ENCODE measurements at places on chromosomes 5 and 9. TPM values are rescaled to one million over a fixed set of nuclear protein-coding genes. Genes with fewer than 3 reads are reported as not detected.

The DCTN3 gene
- total RNA-seq = 144 TPM

GRCh38 chr5:76341651-76342334 lies 61.3 kb upstream of the IQGAP2 start:
- peaks cover 32% of the 10 kb centered on the region for H3K4me1 ChIP-seq
- no peak overlapping the region for H3K4me3 ChIP-seq
- no peak for DNase-seq
- H3K27ac ChIP-seq = peak overlapping the region; percentile 32
- H3K27me3 ChIP-seq = no peaks in the 10 kb centered on the region

DNA sequence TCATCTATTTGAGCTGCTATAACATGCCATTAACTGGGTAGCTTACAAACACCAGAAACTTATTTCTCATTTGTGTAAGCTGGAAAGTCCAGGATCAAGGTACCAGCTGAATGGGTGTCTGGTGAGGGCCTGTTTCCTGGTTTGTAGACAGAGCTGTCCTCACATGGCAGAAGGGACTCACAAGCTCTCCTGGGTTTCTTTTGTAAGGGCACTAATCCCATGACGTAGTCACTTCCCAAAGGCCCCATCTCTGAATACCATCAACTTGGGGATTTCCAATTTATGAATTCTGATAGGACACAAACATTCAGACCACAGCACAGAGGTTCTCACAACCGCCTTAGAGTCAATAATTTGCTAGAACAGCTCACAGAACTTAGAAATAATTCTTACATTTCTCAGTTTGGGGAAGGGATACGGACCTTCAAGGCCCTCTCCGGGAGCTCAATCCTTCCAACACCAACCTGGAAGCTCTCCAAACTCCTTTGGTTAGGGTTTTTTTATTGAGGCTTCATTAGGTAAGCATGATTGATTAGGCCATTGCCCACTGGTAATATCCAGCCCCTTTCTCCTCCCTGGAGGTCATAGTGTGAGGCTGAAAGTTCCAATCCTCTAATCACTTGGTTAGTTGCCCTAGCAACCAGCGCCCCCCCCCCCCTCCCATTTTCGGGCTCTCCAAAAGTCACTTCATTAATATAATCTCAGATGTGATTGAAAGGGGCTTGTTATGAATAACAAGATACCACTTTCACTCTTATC lies 7.6 kb upstream of the DNAJA1 start:
- no peak overlapping the region for H3K4me3 ChIP-seq
- H3K36me3 ChIP-seq = peaks cover 20% of the 10 kb centered on the region
- H3K27me3 ChIP-seq = no peaks in the 10 kb centered on the region
- DNase-seq = no peak

DNA sequence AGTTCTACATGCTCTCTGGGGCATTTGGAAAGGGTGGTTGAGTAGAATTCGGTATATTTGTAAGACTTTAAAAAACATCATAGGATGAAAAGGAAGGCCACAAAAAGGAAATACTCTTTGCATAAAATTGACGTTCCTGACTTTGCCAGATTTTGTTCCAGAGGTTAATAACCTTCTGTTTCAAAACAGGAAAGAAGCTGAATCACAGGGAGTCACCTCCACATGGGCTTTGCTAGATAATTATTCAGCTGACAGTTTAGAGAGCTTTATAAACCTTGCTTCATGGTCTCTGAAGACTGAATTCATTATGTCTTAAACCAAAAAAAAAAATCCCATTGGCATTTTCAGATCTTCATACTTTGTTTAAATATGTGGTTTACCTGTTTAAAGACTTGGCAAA lies 203.7 kb downstream of the SEMA6A start:
- no peak overlapping the region for H3K27ac ChIP-seq
- no peaks in the 10 kb centered on the region for H3K27me3 ChIP-seq
- H3K4me1 ChIP-seq = no peaks in the 10 kb centered on the region
- H3K4me3 ChIP-seq = no peak overlapping the region

The FBN2 gene
- not detected for total RNA-seq

DNA sequence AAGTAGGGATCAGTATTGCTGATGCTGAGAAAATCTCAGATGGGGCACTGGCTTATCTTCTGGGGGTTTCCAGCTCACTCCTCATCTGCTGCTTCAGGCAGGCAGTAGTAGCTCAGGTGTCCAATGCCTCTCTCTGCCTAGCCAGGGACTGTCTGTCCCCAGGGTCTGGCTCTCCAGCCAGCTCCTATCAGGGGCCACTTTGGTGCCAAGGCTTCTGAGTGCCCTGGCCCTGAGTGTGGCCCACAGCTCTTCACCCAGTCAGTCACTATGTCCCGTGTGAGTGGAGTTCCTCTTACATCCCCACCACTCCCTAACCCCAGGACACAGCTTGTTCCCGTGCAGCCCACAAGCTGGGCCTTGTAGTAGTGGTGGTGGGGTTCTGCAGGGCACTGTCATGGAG lies 251.5 kb downstream of the HSPA4 start:
- H3K36me3 ChIP-seq = no peaks in the 10 kb centered on the region
- H3K27ac ChIP-seq = no peak overlapping the region
- H3K4me1 ChIP-seq = no peaks in the 10 kb centered on the region
- no peak for DNase-seq

GRCh38 chr9:97710356-97711222 lies 13.4 kb upstream of the XPA start:
- H3K27ac ChIP-seq = no peak overlapping the region
- no peaks in the 10 kb centered on the region for H3K36me3 ChIP-seq
- H3K4me1 ChIP-seq = peaks cover 33% of the 10 kb centered on the region

- H3K36me3 ChIP-seq = no peaks in the 10 kb centered on the region
- no peak overlapping the region for H3K4me3 ChIP-seq
- DNase-seq = no peak
- H3K4me1 ChIP-seq = peaks cover 2% of the 10 kb centered on the region
- H3K27ac ChIP-seq = no peak overlapping the region
- peaks cover 2% of the 10 kb centered on the region for H3K27me3 ChIP-seq
Measured at GRCh38 chr5:17224858-17225511, 7.6 kb downstream of the BASP1 start.

DNA sequence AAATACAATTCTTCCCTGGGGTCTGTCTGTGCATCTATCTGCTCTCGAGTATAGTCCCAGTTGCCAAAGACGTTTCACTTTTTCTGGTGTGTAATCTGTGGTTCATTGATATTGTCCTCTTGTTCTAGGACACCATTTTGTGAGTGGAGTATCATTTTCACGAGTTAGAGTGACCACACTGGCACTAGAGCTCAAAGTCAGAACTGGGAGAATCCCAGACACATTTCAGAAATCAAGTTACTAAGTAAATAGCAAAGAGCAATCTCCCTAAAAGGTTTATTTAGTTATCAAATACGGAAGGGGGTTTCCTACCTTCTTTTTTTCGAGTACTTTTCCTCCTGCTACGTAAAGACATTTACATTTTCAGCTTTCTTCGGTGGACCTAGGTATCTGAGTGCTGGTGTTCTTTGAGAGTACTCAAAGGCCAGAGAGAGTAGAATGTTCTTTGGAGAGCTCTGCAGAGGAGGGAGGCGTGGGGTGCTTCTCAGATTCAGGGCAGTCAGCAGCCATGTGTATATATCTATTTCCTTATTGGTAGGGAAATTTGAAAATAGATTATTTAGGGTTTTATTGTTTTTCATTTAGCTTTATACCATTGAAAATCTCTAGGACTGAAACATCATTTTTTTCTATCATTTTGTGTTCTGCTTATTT lies 8.9 kb upstream of the HSPA9 start:
- DNase-seq = no peak
- H3K36me3 ChIP-seq = no peaks in the 10 kb centered on the region
- H3K27ac ChIP-seq = no peak overlapping the region
- H3K4me3 ChIP-seq = no peak overlapping the region
- peaks cover 16% of the 10 kb centered on the region for H3K27me3 ChIP-seq

The SYK gene
- not detected for total RNA-seq

DNA sequence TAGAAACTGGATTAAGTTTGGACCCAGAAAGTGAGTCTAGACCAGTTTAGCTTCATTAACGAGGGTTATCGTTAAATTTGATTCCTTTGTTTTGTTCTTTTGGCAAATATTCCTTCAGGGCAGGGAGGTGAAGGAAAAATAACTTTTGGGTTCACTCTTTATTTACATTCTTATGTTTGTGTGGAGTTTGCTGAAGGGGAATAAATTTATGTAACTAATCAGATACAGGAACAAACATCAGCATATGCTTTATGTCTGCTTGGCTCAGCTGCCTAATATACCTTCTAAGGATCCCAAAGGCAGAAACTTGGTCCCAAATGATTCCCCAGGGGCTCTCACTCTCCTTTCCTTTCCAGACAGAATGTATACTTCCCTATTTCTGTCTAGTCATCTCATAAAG lies 132.4 kb downstream of the MCTP1 start:
- no peak for DNase-seq
- no peaks in the 10 kb centered on the region for H3K36me3 ChIP-seq
- H3K4me1 ChIP-seq = no peaks in the 10 kb centered on the region

The POMT1 gene
- total RNA-seq = 52.5 TPM

- peaks cover 6% of the 10 kb centered on the region for H3K36me3 ChIP-seq
- peaks cover 24% of the 10 kb centered on the region for H3K27me3 ChIP-seq
- no peak overlapping the region for H3K27ac ChIP-seq
- no peak overlapping the region for H3K4me3 ChIP-seq
- H3K4me1 ChIP-seq = no peaks in the 10 kb centered on the region
Measured at GRCh38 chr5:147512659-147513379, 3.0 kb upstream of the DPYSL3 start.

GRCh38 chr9:109270971-109271925 lies 49.6 kb downstream of the EPB41L4B start:
- H3K27me3 ChIP-seq = peaks cover 4% of the 10 kb centered on the region
- H3K4me1 ChIP-seq = no peaks in the 10 kb centered on the region
- H3K36me3 ChIP-seq = no peaks in the 10 kb centered on the region

The BTNL3 gene
- not detected for total RNA-seq

GRCh38 chr5:170109059-170110031 lies 3.6 kb downstream of the FOXI1 start:
- no peak for DNase-seq
- H3K27me3 ChIP-seq = peaks cover 7% of the 10 kb centered on the region
- no peaks in the 10 kb centered on the region for H3K36me3 ChIP-seq
- H3K4me1 ChIP-seq = no peaks in the 10 kb centered on the region
- no peak overlapping the region for H3K27ac ChIP-seq
- H3K4me3 ChIP-seq = no peak overlapping the region

DNA sequence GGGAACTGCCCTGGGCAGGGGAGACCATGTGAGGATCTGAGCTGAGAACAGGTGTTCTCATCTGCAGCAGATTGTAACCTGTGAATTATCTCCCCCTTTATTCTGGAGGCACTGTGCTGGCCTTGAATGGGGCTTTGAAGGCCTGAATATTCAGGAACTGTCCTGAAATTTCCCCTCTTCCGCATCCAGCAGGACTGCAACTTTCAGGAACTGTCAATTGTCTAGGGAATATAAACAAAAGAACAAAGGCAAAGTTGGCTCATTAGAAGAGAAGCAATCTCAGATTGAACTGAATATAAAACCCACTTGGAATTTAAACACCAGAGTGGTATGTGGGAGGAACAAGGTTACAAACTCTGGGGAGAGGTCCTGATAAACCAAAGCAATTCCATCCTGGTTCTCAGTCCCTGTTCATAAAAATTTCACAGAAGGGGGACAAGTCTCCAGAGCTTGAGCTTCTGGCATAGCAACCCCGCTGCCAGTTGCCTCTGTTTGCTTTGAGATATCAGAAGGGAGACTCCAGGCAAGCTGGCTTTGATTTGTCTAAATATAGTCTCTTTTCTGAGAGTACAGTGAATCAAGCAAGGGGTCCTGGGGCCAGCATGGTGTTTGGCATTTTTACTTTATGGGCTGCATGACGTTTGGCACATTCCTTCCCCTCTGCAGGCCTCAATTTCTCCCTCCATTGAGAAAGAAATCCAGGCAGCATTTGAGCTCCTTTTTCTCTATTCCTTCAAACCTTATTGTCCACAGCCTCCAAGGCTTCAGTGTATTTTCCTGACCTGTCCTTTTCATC lies 47.5 kb downstream of the ADRB2 start:
- no peaks in the 10 kb centered on the region for H3K4me1 ChIP-seq
- H3K27me3 ChIP-seq = peaks cover 2% of the 10 kb centered on the region
- no peaks in the 10 kb centered on the region for H3K36me3 ChIP-seq
- H3K27ac ChIP-seq = no peak overlapping the region
- no peak for DNase-seq

The ENHO gene
- total RNA-seq = not detected

The RNF180 gene
- not detected for total RNA-seq

DNA sequence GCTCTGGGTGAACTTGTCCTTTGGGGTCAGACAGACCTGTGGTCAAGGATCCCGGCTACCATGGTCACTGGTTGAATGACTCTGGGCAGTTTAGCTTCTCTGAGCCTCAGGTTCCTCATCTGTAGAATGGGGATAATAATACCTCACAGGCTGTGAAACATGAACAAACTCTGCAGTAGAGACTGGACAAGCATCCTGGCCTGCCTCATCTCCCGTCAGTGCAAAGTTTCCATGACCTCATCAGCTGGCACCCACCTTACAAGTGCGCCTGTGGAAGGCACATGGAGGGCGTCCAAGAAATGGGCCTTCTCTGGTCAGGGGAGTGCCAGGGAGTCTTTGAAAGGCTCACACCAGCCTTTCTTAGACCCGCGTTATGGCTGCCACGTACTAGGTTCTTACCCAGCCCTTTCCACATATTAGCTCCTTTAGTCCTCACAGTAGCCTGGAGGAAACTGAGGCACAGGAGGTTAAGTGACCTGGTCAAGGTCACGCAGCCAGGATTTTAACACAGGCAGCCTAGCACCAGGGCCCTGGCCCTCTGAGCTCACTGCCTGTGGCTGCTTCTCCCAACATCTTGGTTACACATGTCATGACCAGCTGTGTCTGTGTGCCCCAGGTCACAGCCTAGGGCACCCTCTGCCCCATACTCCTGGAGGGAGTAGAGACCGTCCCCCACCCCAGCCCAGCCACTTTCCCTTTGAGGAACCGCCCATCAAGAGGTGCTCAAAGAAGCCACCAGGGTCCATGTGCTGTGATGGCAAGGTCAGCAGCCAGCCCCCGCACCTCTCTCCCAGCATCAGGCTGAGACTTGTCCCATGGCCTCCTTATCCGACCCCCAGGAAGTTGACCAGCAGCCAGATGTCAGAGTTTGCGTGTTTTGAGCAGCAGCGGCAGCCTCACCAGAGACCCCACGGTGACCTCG lies 39.4 kb upstream of the RPL26L1 start:
- H3K27me3 ChIP-seq = no peaks in the 10 kb centered on the region
- H3K4me1 ChIP-seq = no peaks in the 10 kb centered on the region
- no peak overlapping the region for H3K27ac ChIP-seq

Measured in activated CD4-positive, alpha-beta memory T cell treated with anti-CD3 and anti-CD28 coated beads, Interleukin-2, amount 10 ng/mL, durations not matched to agents 7 days and 5 days (primary cell).